ENCODE measurements at places on chromosomes 7 and 10.

DNA sequence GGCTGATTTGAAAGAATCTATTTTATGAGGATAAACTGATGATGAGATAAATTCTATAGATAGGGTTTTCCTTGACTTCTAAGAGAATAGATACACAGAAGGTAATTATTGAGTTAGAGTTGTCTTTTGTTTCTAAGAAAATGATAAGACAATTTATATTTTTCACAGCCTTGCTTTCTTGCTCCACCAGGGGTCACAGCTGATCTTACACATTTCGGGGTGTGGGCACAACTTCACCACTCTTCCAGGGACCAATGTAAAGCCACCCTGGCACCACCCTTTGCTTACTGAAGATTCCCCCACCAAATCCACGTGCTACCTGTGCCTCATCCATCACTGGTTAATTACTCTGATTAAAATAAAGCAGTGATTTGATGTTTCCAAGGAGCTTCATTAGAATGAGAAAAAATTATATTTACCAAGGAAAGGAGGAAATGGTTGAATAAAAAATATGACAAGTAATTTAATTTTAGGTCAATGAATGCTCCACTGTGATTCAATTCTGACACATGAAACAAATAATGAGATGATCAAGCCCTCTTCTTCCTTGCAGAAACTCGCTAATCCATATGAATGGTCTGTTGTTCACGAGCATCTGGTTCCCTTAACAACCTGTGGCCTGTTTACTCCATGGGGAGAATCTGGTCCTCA, 177.3 kb upstream of the TNS3 start:
- no peak for DNase-seq

- DNase-seq = no peak
These were observed 78.5 kb downstream of the C7orf25 start for GRCh38 chr7:42833411-42833810.

GRCh38 chr10:10792681-10793080, 225.0 kb upstream of the CELF2 start:
- DNase-seq = no peak

DNA sequence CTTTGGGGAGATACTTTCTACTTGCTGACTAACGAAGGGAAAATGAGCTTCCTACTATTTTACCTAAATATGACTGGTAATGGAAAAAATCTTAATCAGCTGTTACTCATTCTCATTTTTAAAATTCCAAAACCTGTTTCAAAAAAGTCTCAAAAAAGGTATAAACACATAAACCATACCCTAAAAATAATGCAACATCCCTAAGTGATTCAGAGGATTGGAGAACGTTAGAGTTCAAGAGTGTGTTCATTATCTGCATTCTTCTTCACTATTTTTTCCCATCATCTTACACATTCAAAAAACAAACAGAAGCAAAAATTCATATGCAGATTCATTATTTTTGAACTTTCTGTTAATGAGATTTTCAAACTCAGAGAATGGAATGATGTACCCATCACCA, 150.4 kb upstream of the GNAI1 start:
- DNase-seq = no peak

GRCh38 chr7:38232502-38233366, 40.7 kb downstream of the TARP start:
- peak; percentile 58 for DNase-seq

GRCh38 chr7:7157177-7157886, 25.0 kb upstream of the C1GALT1 start:
- peak; percentile 76 for DNase-seq

DNA sequence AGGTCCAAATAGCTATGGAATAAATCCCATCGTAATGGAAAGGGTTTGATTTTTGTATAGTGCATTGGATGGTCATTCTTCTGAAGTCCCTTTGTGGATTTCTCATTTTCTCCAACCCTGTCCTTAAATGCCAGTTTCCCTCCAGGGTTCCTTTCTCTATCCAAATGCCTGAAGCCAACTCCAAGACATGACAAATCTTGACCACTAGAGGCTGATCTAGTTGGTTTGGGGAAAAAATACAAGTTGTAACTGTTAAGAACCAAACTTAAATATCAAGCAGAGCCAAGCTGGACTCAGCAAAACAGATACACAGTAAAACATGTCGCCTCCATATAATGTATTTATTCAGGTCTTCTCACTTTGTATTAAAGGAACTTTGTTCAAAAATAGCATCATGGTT, 28.7 kb downstream of the FRMD4A start:
- no peak for DNase-seq

- no peak for DNase-seq
These were observed 170.5 kb downstream of the C1GALT1 start for GRCh38 chr7:7352845-7353244.

GRCh38 chr7:151896486-151896885, 19.6 kb upstream of the PRKAG2 start:
- DNase-seq = no peak

DNA sequence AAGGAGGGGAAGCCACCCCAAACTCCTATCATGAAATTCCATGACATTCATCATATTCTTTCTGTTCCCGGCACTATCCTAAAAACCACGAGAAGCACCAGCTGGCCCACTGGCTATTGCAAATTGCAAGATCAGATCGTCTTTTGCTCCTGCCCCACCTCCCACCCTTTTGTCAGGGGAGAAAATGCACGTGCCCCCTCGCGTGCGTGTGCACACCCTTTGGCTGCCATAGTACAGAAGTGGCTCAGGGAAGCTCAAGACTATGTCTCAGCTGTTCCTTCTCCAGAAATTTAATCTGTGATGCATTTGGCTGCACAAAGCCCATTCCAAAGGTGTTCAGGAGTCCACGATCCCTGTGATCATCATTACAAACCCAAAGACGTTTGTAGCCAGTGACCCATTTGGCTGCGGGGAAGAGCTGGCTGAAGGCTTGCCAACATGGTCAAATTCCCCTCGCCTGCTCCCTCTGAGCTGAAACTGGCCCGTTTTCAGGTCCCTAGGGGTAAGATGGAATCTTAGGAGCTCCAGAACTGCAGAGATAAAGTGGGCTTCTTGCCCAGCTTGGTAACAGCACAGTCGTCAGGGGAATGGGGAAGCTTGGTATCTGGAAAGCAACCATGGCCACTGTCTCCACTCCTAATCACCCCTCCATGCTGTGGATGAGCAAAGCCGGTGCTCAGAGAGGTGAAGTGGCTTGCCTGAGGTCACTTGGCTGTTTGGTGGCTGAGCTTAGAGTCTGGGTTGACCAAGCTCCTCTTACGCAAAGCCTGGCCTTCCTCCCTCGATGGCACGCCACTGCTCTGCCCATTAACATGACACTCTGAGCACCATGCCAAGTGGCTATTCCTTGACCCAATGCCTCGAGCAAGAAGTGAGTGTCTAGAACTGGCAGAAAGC, 155.4 kb downstream of the NEURL1 start:
- DNase-seq = no peak

Data from CD8-positive, alpha-beta memory T cell (primary cell).